ENCODE measurements at places on chromosomes 12 and 14.

GRCh38 chr12:31641509-31642090 is 17.9 kb upstream of the ETFBKMT start:
- no peak for DNase-seq

DNA sequence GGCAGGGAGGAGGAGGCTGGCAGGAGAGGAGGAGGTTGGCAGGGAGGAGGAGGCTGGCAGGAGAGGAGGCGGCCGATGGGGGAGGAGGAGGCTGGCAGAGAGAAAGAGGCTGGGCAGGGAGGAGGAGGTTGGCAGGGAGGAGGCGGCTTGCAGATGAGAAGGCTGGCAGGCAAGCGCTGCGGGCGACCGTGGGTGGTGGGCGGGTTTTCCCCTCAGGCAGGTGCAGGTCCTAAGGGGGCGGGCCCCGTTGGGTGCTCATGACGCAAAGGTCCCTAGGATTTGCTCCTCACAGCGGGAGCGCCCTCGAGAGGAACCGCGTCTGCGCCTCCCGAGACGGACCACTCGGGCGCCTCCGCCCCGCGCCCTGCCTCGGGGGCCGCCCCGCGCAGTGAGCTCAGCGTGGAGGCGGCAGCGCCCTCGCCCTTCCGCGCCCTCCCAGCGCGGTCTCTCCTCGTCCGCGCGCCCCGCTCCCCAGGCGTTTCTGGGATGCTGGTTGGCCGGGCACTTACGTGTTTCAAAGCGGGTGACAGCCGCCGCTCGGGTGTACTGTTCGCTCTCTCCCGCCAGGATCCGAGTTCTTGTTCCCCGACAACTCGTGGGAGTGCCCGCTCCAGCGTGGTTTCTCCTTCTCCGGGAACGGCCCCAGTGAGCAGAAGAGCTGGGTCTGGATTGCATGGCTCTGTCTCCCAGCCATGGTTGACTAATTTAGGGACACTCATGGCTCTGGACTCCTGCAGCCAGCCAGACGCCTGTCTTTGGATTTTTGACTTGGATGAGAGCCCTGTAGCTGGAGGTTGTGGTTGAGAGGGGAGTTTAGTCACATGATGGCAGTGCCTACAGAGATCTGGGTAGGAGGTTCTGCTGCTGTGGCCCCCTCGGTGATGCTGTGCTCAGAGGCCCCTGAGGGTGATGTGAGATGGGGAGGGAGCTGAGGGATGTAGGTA is 64.1 kb upstream of the PPP4R3A start:
- DNase-seq: peak; percentile 58

DNA sequence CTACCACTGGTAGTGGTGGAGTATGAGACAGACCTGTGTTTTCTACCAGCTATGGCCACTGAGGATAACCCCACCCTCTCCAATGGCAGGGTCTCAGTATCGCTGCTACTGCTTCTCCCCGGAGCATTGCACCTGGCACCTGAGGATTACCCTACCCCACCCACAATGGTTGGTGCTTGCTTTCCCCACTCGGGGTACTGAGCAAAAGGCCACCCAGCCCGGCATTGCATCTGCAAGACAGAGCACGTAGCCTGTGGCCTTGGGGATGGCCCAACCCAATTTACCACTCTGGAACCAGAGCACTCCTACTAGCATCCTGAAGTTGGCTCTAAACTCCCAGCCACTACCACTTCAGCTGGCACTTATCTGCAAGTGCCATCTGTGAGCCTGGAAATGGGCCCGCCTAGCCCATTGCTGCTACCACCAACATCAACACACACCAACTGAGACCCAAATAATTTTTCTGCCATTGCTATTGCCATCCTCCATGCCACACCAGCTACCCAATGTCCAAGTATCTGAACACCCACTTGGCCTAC is 145.7 kb downstream of the CNTN1 start:
- peak; percentile 37 for DNase-seq

- DNase-seq: no peak
Observed at GRCh38 chr14:32377046-32377646, 48.0 kb downstream of the AKAP6 start.

GRCh38 chr14:74140374-74140850 is 55.7 kb downstream of the LIN52 start:
- no peak for DNase-seq

DNA sequence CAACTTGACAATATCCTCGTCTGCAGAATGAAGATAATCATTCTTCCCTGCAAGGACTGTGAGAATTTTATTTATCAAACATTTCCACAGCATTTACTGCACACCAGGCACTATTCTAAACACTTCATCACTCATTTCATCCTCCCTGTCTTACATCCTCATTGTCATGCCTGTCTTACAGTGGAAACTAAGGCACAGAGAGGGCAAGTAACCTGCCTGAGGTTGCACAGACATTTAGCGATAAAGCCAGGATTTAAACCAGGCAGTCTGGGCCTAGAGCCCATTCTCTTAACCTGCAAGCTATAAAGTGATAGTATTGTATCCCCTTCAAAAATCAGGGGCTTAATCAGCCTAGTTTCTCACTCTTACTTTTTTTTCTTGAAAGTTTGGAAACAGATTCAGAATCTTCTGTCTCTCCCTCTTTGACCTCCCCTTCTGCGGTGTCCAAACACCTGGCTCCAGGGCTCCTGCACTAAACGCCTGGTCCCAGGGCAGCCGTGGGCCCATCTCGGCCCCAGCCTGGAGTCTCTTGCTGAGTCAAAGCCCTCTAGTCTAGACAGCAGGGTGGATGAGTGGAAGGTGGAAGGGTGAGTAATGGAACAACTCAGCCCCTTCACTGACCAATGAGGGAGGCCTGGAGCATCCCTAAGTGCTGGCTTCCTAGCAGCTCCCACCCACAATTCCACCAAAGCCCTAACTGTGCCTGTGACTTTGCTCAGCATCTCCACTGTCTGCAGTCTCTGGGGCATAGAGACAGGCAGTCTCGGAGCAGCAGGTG is 12.5 kb downstream of the ISM2 start:
- DNase-seq: no peak

GRCh38 chr14:39060818-39061437 is 42.1 kb downstream of the SEC23A start:
- no peak for DNase-seq

DNA sequence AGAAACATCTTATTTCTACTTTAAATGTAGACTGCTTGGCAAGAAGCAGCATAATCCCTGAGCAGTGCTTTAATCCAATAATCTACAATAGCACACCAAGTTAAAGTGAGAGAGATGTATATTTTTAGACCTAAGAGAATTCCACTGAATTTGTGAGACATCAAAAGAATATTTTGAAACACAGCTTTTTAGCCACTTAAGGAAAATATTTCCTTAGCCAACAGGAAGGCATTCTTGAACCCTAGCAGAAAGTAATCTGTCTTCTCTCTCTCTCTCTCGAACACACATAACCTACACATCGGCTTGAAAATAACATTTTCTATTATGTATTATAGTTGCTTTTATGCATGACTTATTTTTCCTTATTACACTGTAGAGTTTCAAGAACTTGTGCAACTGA is 34.0 kb downstream of the KITLG start:
- no peak for DNase-seq

DNA sequence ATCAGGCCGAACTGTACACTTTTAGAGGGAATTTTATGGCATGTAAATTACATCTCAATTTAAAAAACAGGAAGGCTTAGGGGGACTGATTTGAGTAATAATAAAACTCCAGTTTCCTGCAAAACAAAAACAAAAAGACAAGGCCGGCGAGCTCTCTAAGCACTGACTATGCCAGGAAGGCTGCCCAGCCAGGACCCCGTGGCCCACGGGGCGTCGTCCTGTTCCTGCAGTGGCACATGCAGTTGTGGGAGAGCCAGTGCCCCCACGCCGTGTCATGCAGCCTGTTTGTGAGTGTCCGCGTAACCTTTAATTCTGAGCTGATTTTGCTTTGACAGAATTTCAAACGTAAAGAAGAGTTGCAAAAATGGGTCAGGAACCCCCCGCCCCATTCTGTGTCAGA is 10.5 kb downstream of the XRCC3 start:
- DNase-seq: no peak

DNA sequence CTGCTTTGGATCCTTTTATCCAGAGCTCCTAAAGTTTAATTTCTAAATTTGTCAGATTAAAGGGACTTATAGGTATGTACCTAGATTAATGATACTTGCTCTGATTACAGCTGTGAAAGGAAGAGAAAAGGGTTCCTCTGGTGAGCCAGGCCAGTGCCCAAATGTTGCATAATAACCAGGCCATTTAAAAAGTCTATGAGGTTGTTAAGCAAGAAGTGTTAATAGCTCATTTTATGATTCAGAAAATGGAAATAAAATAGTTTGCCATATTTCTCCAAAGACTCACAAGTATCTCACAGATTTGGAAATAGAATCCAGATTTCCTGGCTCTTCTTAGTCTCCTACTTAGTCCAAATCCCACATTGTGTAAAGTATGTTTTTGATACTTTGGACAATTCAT is 67.6 kb downstream of the SLC38A6 start:
- DNase-seq: no peak

- no peak for DNase-seq
Observed at GRCh38 chr14:34423445-34423844, 38.6 kb downstream of the SPTSSA start.

DNA sequence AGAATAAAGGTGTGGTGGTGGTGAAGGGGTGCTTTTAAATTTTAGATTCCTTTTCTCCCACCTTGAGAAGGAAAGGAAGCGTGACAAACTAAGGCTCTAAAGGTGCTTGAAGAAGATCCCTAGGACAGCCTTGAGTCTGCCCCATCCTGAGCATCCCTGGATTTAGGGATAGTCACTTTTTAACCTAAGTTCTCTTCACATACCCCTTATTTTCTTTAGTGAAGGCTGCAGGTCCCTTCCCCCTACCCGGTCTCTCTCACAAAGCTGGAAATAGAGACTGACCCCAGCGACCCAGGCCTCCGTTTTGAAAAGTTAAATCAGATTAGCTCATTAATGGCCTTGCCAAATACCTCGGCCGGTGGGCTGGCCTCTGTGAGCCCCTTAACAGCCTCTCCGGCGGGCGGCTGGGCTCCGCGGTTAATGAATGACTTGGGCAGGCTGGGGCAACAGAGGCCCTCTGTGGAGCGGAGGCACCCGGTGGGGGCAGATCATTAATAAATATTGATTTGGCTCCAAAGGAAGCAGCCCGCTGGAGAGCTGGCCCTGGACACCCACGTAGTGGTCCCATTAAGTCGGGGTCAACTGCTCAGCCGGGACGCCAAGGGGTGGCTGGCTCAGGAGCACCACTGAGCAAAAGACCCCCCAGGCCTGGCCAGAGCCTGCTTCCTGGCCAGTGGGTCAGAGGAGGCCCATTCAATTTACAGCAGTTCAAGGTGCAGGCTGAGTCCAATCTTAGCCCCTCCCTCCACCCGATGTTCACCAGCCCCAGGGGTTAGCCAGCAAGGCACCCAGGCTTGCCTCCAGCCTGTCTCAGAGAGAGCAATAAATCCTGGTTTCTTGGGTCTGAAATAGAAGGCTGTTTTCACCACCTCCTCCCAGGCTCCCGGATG is 31.8 kb downstream of the PAH start:
- no peak for DNase-seq

DNA sequence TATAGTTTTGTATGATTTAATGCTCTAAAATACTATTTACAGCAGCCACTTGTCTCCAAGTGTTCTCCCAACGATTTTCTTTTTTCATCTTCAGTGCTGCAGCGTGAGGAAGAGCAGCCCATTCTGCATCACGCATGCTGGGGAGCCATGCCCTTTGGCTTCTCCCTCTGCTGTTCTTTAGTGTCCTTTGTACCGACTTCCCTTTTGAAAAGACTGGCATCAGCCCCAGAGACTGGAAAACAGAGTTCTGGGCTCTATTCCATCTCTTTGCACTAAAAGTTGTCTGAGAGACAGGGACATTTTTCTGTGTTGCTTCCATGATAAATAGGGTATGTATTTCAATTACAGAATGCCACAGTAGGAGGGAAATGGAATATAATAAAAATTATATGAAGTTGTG is 105.1 kb downstream of the RERG start:
- DNase-seq: peak; percentile 6

DNA sequence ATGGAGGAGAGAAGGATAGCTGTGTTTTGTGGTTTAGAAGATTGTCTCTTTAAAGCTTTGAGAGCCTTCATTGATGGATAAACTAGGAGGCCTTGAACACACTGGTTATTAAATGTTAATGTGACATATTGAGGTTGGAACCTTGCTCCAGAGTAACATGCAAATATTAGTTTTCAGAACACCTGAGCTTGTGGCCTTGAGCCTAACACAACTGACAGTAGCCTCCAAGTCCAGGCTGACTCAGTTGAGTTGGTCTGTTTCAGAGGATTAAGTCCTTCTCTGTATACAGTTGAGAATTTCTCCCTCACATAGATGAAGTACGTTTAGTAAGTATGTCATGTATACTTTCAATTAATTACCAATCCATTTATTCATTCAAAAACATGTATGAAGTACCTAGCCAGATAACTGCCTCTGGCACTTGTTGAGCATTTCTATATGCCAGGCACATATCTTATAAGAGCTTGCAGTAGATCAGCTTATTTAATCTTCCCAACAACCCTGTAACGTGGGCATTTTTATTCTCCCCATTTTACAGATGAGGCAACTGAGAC is 63.5 kb downstream of the ELK3 start:
- no peak for DNase-seq

- DNase-seq: no peak
Observed at GRCh38 chr14:94355191-94355794, 32.2 kb upstream of the SERPINA6 start.

Measured in cerebellum (tissue), 4 donors.